ENCODE measurements at places on chromosomes 7 and 10. TPM values are rescaled to one million over a fixed set of nuclear protein-coding genes. Genes with fewer than 3 reads are reported as not detected.

- peaks cover 27% of the 10 kb centered on the region for H3K27me3 ChIP-seq
- H3K4me1 ChIP-seq = no peaks in the 10 kb centered on the region
- H3K4me3 ChIP-seq = no peak overlapping the region
- no peak overlapping the region for H3K27ac ChIP-seq
These were observed 17.0 kb downstream of the KCP start for GRCh38 chr7:128893251-128894100.

GRCh38 chr7:69696686-69697685, 98.7 kb downstream of the AUTS2 start:
- no peaks in the 10 kb centered on the region for H3K27me3 ChIP-seq
- H3K4me1 ChIP-seq = peaks cover 3% of the 10 kb centered on the region
- no peak for DNase-seq
- H3K27ac ChIP-seq = no peak overlapping the region
- no peak overlapping the region for H3K4me3 ChIP-seq
- H3K36me3 ChIP-seq = no peaks in the 10 kb centered on the region

GRCh38 chr7:2452074-2452507, 24.1 kb downstream of the GRIFIN start:
- H3K36me3 ChIP-seq = peaks cover under 1% of the 10 kb centered on the region

DNA sequence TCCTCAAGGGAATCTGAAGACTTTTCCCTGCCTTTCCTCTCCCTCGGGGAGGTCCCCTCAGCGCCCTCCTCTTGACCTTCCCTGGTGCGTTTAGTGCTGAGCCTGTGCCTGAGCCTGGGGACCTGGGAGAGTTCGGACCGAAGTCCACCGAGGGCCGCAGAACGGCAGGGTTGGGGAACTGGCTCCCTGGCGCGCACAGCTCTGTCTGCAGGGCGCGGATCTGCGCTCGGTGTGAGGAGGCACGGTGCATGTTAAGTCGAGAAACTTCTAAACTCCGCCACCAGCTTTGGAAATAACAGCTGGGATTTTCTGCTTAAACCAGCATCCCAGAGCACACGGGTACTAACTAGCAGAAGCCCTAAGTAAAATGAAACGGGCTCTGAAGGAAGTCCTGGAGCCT, 44.2 kb upstream of the SLC29A4 start:
- no peaks in the 10 kb centered on the region for H3K36me3 ChIP-seq
- no peaks in the 10 kb centered on the region for H3K27me3 ChIP-seq
- peaks cover 12% of the 10 kb centered on the region for H3K4me1 ChIP-seq
- no peak overlapping the region for H3K27ac ChIP-seq
- H3K4me3 ChIP-seq = no peak overlapping the region

- H3K36me3 ChIP-seq = no peaks in the 10 kb centered on the region
- no peaks in the 10 kb centered on the region for H3K27me3 ChIP-seq
- peaks cover 24% of the 10 kb centered on the region for H3K4me1 ChIP-seq
- H3K27ac ChIP-seq = peak overlapping the region; percentile 68
- H3K4me3 ChIP-seq = no peak overlapping the region
These were observed 190.4 kb downstream of the SKIDA1 start for GRCh38 chr10:21334891-21335696.

DNA sequence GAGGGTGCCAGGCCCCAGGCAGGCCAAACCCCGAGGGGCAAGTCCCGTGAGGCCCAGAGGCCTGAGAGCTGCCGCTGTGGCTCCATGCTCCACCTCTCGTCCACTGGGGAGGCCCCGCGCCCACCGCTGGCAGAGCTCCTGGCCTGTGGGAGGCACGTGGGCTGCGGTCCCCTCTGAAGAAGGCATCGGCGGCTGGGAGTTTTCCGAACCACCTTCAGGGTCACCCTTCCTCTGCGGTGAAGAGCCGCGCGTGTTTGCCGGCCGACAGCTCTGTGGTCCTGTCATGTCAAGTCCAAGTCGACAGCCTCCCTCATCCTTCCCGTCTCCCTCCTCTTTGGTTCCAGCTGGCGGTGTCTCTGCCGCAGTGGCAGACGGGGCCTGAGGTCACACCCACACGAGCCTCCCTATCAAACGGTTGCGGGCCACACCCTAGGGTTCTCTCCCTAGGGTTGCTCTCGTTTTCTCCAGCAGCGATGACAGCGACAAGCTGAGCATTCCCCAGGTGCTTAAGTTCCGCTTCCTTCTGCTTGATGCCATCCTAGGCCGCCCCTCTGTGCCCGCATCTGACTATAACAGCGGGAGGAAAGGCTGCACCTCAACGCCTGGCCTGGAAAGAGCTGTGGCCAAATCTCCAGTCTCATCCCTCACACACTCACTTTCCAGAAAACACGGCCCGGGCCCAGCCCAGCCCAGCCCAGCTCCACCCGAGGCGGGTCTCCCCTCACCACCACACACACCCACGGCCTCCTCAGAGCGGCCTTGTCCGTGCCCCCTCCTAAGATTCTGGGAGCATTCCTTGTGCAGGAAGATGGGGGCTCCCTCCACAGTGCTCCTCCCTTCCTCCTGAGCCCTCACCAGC, 185.0 kb downstream of the ELFN1 start:
- H3K27me3 ChIP-seq = no peaks in the 10 kb centered on the region
- H3K36me3 ChIP-seq = no peaks in the 10 kb centered on the region
- DNase-seq = no peak
- no peaks in the 10 kb centered on the region for H3K4me1 ChIP-seq

DNA sequence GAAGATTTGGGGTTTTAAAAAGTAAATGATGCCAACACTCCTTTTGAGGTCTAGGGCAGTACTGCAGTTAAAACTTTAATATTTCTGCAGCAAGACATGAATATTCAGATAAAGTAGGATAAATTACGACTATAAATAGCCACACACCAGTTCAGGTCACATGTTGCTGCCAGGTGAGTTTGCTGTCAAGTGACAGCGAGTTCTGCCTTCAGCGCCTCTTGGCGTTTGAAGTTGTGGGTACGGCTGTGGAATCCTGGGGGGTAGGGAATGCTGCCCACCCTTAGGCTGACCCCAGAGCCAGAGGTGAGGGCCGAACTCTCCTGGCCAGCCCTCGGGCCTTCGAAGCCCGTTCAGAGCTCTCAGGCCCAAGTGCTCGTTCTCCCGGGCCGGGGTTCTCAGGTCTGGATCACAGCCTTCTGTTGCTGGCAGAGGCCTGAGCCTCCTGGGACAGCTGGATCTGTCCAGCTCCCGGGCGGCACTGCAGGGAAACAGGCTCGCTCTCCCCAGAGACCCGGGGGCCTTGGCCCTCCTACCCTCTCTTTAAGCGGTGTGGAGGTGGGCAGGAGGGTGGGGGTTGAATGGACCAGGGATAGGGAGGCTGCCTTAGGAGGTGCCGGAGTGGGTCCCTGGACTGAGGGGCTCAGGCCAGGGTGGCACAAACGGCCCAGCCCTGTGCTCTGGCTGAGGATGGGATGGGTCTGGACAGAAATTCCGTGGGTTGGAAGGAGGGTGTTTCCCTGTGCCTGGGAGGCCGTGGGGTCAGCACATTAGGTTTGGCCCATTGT, 5.4 kb downstream of the BRI3 start:
- peak overlapping the region; percentile 100 for H3K4me3 ChIP-seq
- no peak for DNase-seq
- peaks cover 47% of the 10 kb centered on the region for H3K36me3 ChIP-seq
- no peaks in the 10 kb centered on the region for H3K27me3 ChIP-seq

GRCh38 chr7:12066521-12066920, 144.6 kb upstream of the TMEM106B start:
- no peaks in the 10 kb centered on the region for H3K36me3 ChIP-seq
- no peak overlapping the region for H3K4me3 ChIP-seq
- H3K27ac ChIP-seq = no peak overlapping the region
- no peaks in the 10 kb centered on the region for H3K27me3 ChIP-seq
- H3K4me1 ChIP-seq = no peaks in the 10 kb centered on the region

DNA sequence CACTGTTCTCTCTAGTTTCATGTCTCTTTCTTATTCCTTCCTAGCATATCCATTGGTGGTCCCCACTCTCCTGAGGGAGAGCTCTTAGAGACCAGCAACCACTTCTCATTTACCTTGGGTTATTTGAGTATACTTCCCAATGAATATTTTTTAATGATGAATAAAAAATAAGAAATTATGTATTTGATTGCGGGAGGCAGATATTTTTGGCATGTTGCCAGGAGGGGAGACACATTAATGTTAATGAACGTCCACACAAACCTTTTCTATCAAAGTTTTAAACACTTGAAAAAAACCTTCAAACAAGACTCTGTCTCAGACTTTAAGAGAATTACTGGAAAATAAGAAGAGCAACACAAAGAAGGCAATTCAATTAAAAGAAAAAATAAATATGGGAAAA, 260.6 kb upstream of the MAGI2 start:
- H3K27me3 ChIP-seq = no peaks in the 10 kb centered on the region
- H3K36me3 ChIP-seq = no peaks in the 10 kb centered on the region
- H3K27ac ChIP-seq = no peak overlapping the region

DNA sequence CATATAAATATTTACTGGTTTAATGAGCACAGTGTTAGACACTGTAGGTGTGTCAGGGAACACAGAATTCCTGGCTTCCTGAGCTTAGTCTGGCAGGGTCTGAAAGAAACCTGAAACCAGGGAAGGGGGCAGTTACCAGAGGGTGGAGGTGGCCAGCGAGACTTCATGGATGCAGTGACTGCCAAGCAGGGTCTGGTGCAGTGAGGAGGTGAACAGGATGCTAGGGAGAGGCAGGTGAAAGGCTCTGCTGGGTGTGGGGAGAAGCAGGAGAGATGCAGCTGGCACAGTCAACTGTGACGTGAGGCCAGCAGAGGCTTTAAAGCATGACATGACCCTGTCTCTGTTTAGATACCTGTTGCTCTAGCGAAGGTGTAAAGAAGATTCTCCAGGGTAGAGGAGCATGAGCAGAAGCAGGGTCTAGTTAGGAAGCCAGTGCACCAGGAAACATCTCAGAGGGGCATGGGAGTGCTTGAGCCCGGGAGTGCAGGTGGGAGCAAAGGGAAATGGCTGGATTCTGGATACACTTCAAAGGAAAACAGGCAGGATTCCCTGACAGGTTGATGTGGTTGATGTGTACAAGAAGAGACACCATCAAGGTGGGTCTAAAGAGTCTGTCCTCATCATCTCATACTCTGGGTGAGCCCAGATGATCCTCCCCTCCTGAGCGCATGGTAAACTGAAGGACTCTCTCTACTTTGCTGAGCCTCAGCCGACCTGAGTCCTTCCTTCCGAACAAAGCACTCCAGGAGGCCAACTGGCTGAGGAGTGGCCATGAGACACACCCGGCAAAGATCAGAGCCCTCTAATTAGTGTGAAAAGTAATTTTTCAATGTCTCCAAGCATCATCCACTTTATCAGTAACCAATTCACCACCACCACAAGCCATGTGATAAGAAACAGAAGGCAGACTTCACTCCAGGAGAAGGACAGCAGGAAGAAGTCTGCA, 186.8 kb downstream of the COBL start:
- peaks cover 9% of the 10 kb centered on the region for H3K4me1 ChIP-seq
- H3K27ac ChIP-seq = no peak overlapping the region
- peak; percentile 81 for DNase-seq

DNA sequence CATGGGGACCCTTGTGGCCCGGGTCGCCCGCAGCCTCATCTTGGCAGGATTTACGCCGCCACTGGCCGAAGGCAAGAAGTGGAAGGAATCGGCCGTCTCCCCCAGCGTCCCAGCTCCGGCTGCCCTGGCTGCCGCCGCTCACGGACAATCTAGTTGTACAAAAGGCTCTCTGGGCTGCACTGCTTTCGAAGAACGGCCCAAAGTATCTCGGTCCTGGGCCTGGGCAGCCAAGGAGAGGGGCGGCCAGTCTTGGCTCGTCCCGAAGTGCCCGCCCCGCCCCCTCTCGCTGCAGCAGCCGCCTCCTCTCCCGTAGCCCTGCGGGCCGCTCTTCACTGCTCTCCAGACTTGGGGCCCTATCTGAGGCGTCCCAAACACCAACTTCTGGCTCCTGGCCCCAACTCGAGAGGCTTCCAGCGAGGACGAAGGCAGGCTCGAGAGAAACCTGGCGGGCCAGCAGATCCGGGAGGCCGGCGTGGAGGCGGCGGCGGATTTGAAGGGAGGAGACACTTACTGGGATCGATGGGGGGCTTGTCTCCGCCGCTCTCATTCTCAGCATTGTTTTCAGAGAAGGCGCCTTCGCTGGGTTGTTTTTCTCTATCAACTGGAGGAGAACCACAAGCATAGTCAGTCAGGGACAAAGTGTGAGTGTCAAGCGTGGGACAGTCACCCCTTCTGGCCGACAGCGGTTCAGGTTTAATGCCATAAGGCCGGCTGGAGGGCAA, 809 bp downstream of the HOXA9 start:
- peaks cover 62% of the 10 kb centered on the region for H3K4me1 ChIP-seq
- H3K4me3 ChIP-seq = peak overlapping the region; percentile 23
- DNase-seq = no peak
- H3K27me3 ChIP-seq = peaks cover 100% of the 10 kb centered on the region
- H3K27ac ChIP-seq = no peak overlapping the region

GRCh38 chr10:130484468-130485180, 348.4 kb downstream of the GLRX3 start:
- no peak for DNase-seq
- H3K4me3 ChIP-seq = no peak overlapping the region
- H3K27ac ChIP-seq = no peak overlapping the region
- H3K27me3 ChIP-seq = peaks cover 51% of the 10 kb centered on the region
- no peaks in the 10 kb centered on the region for H3K36me3 ChIP-seq

DNA sequence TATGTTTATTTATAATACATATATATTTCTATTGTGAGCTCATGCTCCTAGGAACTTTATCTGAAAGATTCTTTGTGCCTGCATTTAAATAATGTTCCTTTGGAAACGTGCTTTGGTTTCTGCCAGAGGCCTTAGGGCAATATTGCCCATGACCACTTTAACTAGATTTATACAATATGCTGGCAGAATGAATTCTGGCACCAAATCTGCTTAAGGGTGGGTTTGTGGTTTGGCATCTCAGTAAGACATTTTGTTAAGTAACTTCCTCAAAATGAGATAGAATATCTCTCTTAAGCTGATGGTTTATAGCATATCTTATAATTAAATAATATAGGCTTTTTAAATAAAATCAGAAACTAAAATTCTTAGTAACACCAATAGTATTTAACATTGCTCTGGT, 252.9 kb downstream of the RNLS start:
- no peaks in the 10 kb centered on the region for H3K36me3 ChIP-seq
- no peak for DNase-seq
- H3K27ac ChIP-seq = no peak overlapping the region
- H3K27me3 ChIP-seq = no peaks in the 10 kb centered on the region
- no peak overlapping the region for H3K4me3 ChIP-seq

DNA sequence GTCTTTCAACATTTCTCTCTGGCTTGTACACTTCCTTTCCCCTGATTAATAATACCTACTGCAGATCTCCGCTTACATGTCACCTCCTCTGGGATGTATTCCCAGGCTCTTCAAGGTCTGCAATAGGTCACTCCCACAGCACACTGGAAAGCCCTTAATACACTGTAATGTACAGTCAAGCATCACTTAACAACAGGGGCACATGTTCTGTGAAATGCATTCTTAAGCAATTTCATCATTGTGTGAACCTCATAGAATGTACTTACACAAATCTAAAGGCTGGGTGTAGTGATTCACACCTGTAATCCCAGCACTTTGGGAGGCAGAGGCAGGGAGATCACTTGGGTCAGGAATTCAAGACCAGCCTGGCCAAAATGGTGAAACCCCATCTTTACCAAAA, 1.9 kb downstream of the COX15 start:
- H3K4me3 ChIP-seq = no peak overlapping the region
- no peak overlapping the region for H3K27ac ChIP-seq
- H3K27me3 ChIP-seq = no peaks in the 10 kb centered on the region

Gene ANKMY2
- total RNA-seq = 16.6 TPM

Gene CDC14C
- total RNA-seq = not detected

Gene SLC39A12
- not detected for total RNA-seq
